Activated T-helper 1 cell treated with anti-CD3 and anti-CD28 coated beads, Interleukin-12 subunit alpha, Interleukin-12 subunit beta, Interleukin-2, Interleukin-4 antibody, amounts not matched to agents 30 ng/mL and 10 ng/mL and 1 ng/mL, durations not matched to agents 14 hours and 24 hours and 36 hours (primary cell): ENCODE measurements at places on chromosomes 3 and 15.

GRCh38 chr3:54659347-54659746, 268.5 kb downstream of the LRTM1 start:
- no peak overlapping the region for H3K4me3 ChIP-seq
- DNase-seq = no peak
- H3K27ac ChIP-seq = no peak overlapping the region
- H3K27me3 ChIP-seq = no peaks in the 10 kb centered on the region
- no peaks in the 10 kb centered on the region for H3K4me1 ChIP-seq
- no peaks in the 10 kb centered on the region for H3K36me3 ChIP-seq

DNA sequence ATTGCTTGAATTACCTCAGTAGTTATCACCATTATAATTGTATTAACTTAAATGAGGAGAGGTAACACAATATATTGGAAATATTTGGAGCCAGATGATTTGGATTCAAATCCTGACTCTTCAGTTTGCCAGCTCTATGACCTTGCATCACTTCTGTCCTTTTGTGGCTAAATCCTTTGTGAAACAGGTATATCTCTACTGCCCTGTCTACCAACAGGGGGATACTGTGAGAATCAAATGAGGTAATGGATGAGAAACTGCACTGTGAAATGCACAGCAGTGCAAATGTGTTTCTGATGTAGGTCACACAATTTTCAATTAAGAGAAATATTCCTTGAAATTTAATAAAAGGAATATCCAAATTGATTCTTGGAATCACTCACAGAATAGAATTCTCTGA, 58.8 kb downstream of the CCDC54 start:
- no peaks in the 10 kb centered on the region for H3K36me3 ChIP-seq
- no peak for DNase-seq
- peaks cover 7% of the 10 kb centered on the region for H3K4me1 ChIP-seq

DNA sequence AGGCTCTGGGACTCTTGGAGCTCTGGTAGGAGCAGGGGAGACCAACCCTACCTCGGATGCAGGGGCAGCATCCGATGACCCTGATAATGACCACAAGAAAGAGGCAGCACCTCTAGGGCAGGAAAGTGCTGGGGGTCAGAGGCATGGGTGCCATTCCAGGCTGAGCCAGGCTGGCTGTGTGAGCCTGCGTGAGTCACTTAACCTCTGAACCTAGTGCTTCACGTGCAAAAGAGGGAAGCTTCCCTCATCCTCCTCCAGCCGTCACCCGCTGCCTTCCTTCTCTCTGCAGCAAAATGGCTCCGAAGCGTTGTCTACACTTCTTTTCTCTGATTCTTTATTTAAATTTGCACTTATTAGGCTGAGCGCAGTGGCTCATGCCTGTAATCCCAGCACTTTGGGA, 35.5 kb downstream of the ZDHHC19 start:
- H3K36me3 ChIP-seq = no peaks in the 10 kb centered on the region
- peaks cover 42% of the 10 kb centered on the region for H3K4me1 ChIP-seq
- no peak for DNase-seq
- H3K27ac ChIP-seq = no peak overlapping the region
- no peak overlapping the region for H3K4me3 ChIP-seq
- H3K27me3 ChIP-seq = no peaks in the 10 kb centered on the region

DNA sequence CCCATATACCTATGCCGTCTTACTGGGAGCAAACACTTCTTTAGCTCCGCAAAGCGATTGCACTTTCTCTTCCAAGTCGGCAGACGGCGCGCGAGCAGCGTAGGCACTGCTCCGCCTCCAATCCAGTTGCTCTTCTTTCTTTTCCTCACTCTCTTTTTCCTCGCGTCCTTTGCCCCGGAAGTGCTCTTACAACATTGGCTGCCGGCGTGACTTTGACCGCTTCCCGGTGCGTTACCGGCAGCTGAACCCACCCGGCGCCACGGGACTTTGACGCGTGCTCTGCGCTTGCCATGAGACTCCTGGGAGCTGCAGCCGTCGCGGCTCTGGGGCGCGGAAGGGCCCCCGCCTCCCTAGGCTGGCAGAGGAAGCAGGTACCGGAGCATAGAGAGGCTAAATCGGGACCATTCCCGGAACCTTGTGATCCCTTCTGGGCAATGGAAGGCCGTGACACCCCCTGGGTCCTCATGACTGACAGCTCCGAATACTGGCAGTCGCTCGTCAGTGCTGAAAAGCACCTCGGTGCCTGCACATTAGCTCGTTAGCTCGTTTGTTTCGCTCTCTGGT, at the start of gene GFM1:
Gene GFM1 (plus strand): TSS at position 183 of the 564 bp plus-strand sequence. CDS start 108 bp downstream, at position 291.
- no peaks in the 10 kb centered on the region for H3K27me3 ChIP-seq
- DNase-seq = peak; percentile 87
- peak within 1 kb of the TSS; percentile 88 for H3K4me3 ChIP-seq
- H3K36me3 ChIP-seq = peaks cover 24% of the 10 kb centered on the region
- peak within 1 kb of the TSS; percentile 83 for H3K27ac ChIP-seq
- peaks cover 34% of the 10 kb centered on the region for H3K4me1 ChIP-seq

DNA sequence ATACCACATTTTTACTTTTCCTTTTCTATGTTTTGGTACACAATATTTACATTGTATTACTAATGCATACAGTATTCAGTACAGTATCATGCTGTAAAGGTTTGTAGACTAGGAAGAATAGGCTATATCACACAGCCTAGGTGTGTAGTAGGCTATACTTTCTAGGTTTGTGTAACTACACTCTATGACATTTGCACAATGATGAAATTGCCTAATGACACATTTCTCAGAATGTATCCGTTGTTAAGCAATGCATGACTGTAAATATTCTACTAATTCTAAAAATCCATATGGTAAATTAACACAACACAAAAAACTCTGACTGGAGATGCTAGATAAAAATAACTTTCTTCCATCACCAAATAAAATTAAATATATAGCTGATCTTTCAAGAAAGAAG, 16.2 kb downstream of the NEDD4 start:
- H3K27me3 ChIP-seq = peaks cover 14% of the 10 kb centered on the region
- no peak overlapping the region for H3K4me3 ChIP-seq
- peaks cover 5% of the 10 kb centered on the region for H3K36me3 ChIP-seq
- DNase-seq = no peak
- H3K4me1 ChIP-seq = peaks cover 9% of the 10 kb centered on the region

- no peak overlapping the region for H3K27ac ChIP-seq
- H3K4me1 ChIP-seq = peaks cover 7% of the 10 kb centered on the region
- H3K4me3 ChIP-seq = no peak overlapping the region
- no peaks in the 10 kb centered on the region for H3K36me3 ChIP-seq
Measured at GRCh38 chr15:69104050-69104750, 56.2 kb upstream of the GLCE start.

DNA sequence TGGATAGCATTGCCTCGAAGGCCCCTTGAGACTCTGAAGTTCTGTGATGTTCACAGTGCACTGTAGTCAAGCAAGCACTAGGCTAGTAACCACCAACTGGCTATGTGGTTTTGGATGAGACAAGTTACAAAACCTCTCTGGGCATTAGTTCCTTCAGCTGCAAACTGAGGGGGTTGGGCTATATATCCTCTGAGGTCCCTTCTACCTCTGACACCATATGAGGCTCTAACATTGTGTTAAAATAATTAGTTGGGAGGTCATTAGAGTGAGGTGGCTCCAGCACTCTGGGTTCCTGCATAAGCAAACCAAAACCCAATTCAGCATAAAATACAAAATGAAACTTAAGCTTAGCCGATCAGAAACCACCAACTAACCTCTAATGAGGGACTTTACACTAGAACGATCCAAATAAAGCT, 209.5 kb upstream of the LRRN1 start:
- H3K4me3 ChIP-seq = no peak overlapping the region
- H3K27me3 ChIP-seq = no peaks in the 10 kb centered on the region
- H3K36me3 ChIP-seq = no peaks in the 10 kb centered on the region
- no peak overlapping the region for H3K27ac ChIP-seq

- H3K4me1 ChIP-seq = peaks cover 5% of the 10 kb centered on the region
- H3K27ac ChIP-seq = no peak overlapping the region
- peaks cover 12% of the 10 kb centered on the region for H3K27me3 ChIP-seq
- no peaks in the 10 kb centered on the region for H3K36me3 ChIP-seq
- no peak for DNase-seq
- no peak overlapping the region for H3K4me3 ChIP-seq
Measured at GRCh38 chr3:12328132-12328836, 39.4 kb downstream of the PPARG start.

GRCh38 chr15:67100801-67101581, 35.6 kb downstream of the SMAD3 start:
- peaks cover 55% of the 10 kb centered on the region for H3K36me3 ChIP-seq
- H3K27me3 ChIP-seq = no peaks in the 10 kb centered on the region
- H3K27ac ChIP-seq = no peak overlapping the region
- H3K4me3 ChIP-seq = no peak overlapping the region
- peaks cover 51% of the 10 kb centered on the region for H3K4me1 ChIP-seq

DNA sequence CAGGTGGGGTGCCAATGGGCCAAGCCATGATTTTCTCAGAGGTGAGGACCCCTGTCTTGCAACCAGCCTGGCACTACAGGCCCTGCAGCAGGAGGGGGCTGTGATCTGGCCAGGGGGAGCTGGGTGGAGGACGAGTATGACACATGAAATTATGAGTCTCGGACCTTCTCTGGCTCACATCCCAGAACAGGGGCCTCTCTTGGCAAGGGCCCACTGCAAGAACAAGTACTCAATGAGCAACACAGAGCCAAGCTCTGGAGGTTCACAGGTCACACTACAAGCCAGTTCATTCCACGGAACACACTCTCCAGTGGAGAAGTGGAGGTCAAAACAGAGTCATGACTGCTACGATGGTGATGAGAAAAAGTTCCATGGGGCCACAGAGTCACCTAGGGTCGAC, 28.3 kb downstream of the CCDC32 start:
- no peaks in the 10 kb centered on the region for H3K27me3 ChIP-seq
- H3K4me1 ChIP-seq = no peaks in the 10 kb centered on the region
- H3K36me3 ChIP-seq = peaks cover 4% of the 10 kb centered on the region
- no peak overlapping the region for H3K27ac ChIP-seq
- H3K4me3 ChIP-seq = no peak overlapping the region
- no peak for DNase-seq

DNA sequence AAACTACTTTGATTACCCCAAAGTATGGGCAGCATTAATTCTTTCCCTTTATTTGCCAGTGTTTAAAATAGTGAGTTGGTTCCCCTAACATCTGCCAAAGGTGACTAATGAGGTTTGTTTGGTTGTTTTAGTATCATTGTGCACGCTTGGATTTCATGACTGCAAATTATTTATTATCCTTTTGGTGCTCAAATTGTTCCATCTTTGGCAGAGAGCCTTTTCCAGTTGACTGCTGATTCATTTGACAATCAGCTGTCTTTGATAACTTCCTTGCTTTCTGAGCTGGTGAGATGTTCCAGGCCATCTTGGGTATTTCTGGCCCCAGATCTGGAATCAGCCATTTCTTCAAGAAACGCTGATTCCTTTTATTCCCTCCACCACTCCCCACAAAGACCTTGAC, 8.9 kb downstream of the DLEC1 start:
- no peak overlapping the region for H3K27ac ChIP-seq
- H3K27me3 ChIP-seq = peaks cover 8% of the 10 kb centered on the region
- no peaks in the 10 kb centered on the region for H3K4me1 ChIP-seq
- DNase-seq = no peak
- H3K4me3 ChIP-seq = no peak overlapping the region

DNA sequence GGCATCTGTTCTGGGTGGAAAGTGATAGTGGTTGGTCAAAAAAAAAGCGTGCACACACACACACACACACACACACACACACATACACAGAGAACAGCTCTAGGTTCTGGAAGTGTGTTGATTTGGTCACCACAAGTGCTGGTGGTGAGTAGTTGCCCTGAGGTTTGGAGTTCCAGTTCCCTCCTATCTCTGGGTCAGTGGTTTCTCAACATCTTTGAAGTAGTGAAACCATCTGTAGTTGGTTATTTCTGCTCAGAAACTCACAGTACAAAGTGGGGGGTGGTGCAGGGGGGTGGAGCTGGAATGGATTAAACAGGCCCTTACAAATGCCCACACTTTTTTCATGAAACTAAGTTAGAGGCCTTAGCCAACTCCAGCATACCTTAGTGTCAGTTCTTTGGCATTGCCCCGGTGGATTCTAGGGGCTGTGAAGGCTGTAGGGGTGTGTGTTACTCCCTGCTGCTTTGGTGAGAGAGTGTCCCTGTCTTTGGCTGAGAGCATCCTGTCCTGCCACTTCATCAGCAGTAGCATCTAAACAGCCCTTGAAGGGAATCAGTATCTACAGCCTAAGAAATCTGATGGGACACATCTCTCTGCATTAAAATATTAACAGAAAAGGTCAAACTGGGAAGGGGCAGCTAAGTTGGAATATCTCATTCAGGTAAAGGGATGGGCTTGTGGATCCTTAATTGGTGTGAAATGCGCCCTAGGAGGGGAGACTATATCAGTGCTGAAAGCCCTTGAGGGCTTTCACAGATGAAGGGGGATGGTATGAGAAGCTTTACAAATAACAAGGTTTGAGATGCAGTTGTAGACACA, 20.6 kb downstream of the SMAD3 start:
- H3K4me1 ChIP-seq = peaks cover 100% of the 10 kb centered on the region
- peak overlapping the region; percentile 98 for H3K27ac ChIP-seq
- H3K27me3 ChIP-seq = no peaks in the 10 kb centered on the region
- peak overlapping the region; percentile 72 for H3K4me3 ChIP-seq

DNA sequence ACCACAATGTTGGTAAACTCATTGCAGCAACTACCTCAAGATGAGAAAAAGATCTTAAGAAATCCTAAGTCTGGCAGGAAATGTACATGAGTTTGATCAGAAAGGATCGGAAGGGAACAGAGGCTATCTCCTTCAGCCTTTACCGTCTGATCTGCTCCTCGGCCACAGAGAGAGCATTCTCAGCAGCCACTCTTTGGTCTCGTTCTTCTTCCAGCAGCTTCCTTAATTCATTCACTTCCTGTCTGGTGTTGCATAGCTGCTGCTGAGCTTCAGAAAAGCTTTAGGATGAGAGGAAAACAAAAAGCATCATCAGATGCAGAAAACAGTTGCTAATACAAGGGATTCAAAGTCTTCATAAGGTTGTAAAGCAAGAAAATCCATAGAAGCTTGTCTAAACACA, 6.6 kb upstream of the HCLS1 start:
- DNase-seq = no peak
- H3K27me3 ChIP-seq = no peaks in the 10 kb centered on the region
- no peak overlapping the region for H3K4me3 ChIP-seq
- peaks cover 51% of the 10 kb centered on the region for H3K36me3 ChIP-seq

DNA sequence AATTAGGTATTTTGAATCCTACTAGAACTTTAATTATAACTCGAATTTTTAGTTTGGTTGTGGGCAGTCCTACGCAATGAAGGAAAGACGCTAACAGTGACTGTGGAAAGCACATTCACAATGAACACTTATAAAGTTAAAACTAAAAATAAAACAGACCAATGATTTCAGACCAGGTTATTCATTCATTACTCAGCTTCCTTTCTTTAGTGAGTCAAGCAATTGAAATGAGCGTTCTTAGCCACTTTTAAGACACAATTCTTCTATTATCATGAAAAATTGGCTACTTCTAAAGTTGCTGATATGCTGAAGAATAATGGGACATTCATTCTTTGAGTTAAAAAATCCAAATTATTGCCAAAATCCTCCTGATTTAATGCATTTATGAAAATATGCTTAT, 66.0 kb upstream of the CMSS1 start:
- no peaks in the 10 kb centered on the region for H3K4me1 ChIP-seq
- H3K36me3 ChIP-seq = no peaks in the 10 kb centered on the region
- no peak overlapping the region for H3K4me3 ChIP-seq
- no peak for DNase-seq
- H3K27me3 ChIP-seq = peaks cover 20% of the 10 kb centered on the region
